ENCODE measurements at places on chromosomes 4 and X.

GRCh38 chr4:126513596-126513995, 1119.2 kb upstream of the INTU start:
- H3K36me3 ChIP-seq, result no peaks in the 10 kb centered on the region
- no peak overlapping the region for H3K4me3 ChIP-seq
- H3K27ac ChIP-seq, result no peak overlapping the region
- H3K27me3 ChIP-seq, result no peaks in the 10 kb centered on the region

GRCh38 chr4:7366180-7366945, 68.4 kb downstream of the PSAPL1 start:
- no peaks in the 10 kb centered on the region for H3K4me1 ChIP-seq
- H3K27ac ChIP-seq, result no peak overlapping the region
- no peaks in the 10 kb centered on the region for H3K36me3 ChIP-seq
- H3K27me3 ChIP-seq, result peaks cover 3% of the 10 kb centered on the region
- no peak overlapping the region for H3K4me3 ChIP-seq

DNA sequence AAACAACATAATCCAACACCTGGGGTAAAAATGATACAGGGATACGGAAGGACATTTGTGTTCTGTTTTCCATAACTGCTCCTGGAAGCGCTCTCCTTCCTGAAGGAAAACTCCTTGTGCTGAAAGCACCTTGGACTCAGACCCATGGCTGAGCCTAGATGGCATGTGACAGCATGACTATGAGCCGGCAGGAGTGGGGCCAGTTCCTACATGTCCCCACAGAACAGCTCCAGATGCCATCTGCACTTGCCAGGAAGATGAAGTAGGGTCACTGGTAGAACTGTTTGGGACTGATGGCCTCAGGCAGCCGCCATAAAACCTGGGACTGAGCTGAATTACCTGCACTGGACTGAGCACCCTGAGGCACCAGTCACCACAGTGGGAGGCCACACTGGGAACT, 56.0 kb upstream of the BCLAF3 start:
- H3K4me3 ChIP-seq, result no peak overlapping the region
- H3K36me3 ChIP-seq, result no peaks in the 10 kb centered on the region
- no peaks in the 10 kb centered on the region for H3K4me1 ChIP-seq
- no peaks in the 10 kb centered on the region for H3K27me3 ChIP-seq

- H3K27me3 ChIP-seq, result no peaks in the 10 kb centered on the region
- H3K27ac ChIP-seq, result no peak overlapping the region
- no peaks in the 10 kb centered on the region for H3K36me3 ChIP-seq
- no peaks in the 10 kb centered on the region for H3K4me1 ChIP-seq
Observed at GRCh38 chrX:2958199-2958598, 29.1 kb upstream of the ARSD start.

DNA sequence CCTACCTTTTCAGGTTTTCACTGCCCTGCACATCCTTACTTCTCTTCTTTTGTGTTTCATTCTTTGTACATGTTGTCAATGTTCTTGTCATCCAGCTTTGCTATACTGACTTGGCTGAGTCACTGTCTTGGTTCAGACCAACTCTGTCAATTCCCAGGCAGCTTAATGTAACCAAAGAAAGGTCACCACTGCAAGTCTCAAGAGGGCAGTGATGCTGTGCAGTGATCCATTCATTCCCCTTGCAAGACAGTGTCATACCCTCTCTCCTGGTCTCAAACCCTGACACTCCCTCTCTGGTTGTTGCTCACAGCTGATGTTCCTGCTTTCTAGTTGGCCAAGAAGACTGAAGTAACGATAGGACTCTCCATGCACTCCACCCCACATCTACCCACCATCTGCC, 17.5 kb downstream of the RAB39B start:
- DNase-seq, result no peak
- H3K36me3 ChIP-seq, result no peaks in the 10 kb centered on the region
- H3K27ac ChIP-seq, result no peak overlapping the region
- no peaks in the 10 kb centered on the region for H3K27me3 ChIP-seq
- no peak overlapping the region for H3K4me3 ChIP-seq

DNA sequence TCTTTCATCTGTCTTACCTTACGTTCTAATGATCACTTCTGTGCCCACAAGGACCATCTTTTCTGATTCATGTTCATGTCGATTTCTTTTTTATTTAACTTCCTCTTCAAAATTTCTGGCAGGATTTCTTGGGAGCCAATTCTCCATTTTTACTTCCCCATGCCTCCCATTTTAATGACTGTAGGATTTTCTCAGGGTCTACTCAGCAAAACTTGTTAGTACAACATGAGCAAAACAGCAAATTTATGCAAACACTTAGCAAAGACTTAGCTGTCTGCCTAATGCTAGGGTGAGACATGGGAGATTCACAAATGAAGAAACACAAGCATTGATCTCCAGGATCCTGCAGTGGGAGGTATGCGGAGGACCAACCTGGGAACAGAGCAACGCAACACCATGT, 5.5 kb downstream of the CD38 start:
- no peaks in the 10 kb centered on the region for H3K27me3 ChIP-seq
- no peak for DNase-seq
- H3K4me3 ChIP-seq, result no peak overlapping the region
- H3K36me3 ChIP-seq, result no peaks in the 10 kb centered on the region
- no peak overlapping the region for H3K27ac ChIP-seq

- DNase-seq, result no peak
- H3K27me3 ChIP-seq, result no peaks in the 10 kb centered on the region
- H3K4me3 ChIP-seq, result no peak overlapping the region
- no peaks in the 10 kb centered on the region for H3K36me3 ChIP-seq
- H3K4me1 ChIP-seq, result no peaks in the 10 kb centered on the region
- no peak overlapping the region for H3K27ac ChIP-seq
Observed at GRCh38 chr4:86294883-86295282, 65.0 kb downstream of the MAPK10 start.

DNA sequence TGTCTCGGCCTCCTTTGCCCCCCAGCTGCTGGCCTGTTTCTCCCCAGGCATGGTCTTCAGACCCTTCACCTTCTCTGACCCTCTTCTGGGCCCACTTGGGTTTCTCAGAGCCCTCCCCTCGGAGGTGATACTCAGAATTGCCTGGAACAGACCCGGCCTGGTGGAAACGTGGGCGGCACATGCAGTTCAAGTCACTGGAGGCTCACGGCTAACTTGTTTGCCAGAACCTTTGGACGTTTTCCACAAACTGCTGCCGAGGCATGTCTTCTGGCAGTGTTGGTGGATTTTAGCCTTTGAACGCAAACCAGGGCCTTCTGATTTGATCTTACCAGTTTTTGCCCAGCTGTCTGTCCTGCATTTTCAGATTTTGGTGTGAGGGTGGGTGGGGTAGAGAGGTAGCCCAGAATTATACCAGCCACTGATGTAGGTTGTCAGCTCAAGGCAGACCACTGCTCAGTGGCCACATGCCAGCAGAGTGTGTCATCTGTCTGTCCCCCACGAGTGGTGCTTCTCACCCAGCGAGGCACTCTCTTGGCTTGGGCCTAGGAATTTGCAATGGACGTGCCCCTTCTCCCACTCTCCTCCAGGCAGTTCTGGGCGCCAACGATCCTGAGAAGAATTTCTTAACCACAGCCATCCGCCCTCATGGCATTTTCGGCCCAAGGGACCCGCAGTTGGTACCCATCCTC, 32.5 kb upstream of the ZNF185 start:
- no peak overlapping the region for H3K27ac ChIP-seq
- no peaks in the 10 kb centered on the region for H3K27me3 ChIP-seq
- peaks cover 6% of the 10 kb centered on the region for H3K36me3 ChIP-seq

GRCh38 chr4:88318751-88319350, 34.5 kb upstream of the PPM1K start:
- H3K27ac ChIP-seq, result no peak overlapping the region
- no peak for DNase-seq
- no peaks in the 10 kb centered on the region for H3K36me3 ChIP-seq
- H3K4me1 ChIP-seq, result peaks cover 4% of the 10 kb centered on the region
- H3K4me3 ChIP-seq, result no peak overlapping the region

GRCh38 chrX:69163936-69164741, 1.1 kb downstream of the PJA1 start:
- H3K27me3 ChIP-seq, result no peaks in the 10 kb centered on the region
- H3K36me3 ChIP-seq, result no peaks in the 10 kb centered on the region
- H3K4me1 ChIP-seq, result no peaks in the 10 kb centered on the region
- peak overlapping the region; percentile 69 for H3K27ac ChIP-seq
- DNase-seq, result peak; percentile 40

GRCh38 chr4:184960505-184960971, 57.8 kb upstream of the HELT start:
- no peak overlapping the region for H3K4me3 ChIP-seq
- H3K36me3 ChIP-seq, result no peaks in the 10 kb centered on the region
- H3K27ac ChIP-seq, result no peak overlapping the region

- H3K4me3 ChIP-seq, result no peak overlapping the region
- DNase-seq, result no peak
- no peaks in the 10 kb centered on the region for H3K36me3 ChIP-seq
- H3K27me3 ChIP-seq, result no peaks in the 10 kb centered on the region
- H3K4me1 ChIP-seq, result no peaks in the 10 kb centered on the region
Observed at GRCh38 chr4:14289708-14290107, 662.2 kb upstream of the BOD1L1 start.

- no peak overlapping the region for H3K4me3 ChIP-seq
- no peaks in the 10 kb centered on the region for H3K36me3 ChIP-seq
- no peak for DNase-seq
- no peaks in the 10 kb centered on the region for H3K27me3 ChIP-seq
- H3K27ac ChIP-seq, result no peak overlapping the region
- no peaks in the 10 kb centered on the region for H3K4me1 ChIP-seq
Observed at GRCh38 chrX:111519215-111519614, 7.8 kb downstream of the SERTM2 start.

DNA sequence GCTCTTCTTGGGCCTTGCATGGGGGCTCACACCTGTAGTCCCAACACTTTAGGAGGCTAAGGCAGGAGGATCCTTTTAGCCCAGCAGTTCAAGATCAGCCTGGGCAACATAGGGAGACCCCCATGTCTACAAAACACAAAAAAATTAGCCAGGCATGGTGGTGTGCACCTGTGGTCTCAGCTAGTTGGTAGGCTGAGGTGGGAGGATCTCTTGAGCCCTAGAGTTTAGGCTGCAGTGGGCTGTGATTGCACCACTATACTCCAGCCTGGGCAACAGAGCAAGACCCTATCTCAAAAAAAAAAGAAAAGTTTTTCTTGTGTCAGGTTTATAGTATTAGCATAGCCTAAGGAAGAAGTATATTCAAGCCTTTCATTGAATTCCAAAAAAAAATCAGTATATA, 30.8 kb upstream of the FAM241A start:
- no peaks in the 10 kb centered on the region for H3K27me3 ChIP-seq
- H3K27ac ChIP-seq, result no peak overlapping the region
- DNase-seq, result no peak
- no peaks in the 10 kb centered on the region for H3K4me1 ChIP-seq
- no peaks in the 10 kb centered on the region for H3K36me3 ChIP-seq

DNA sequence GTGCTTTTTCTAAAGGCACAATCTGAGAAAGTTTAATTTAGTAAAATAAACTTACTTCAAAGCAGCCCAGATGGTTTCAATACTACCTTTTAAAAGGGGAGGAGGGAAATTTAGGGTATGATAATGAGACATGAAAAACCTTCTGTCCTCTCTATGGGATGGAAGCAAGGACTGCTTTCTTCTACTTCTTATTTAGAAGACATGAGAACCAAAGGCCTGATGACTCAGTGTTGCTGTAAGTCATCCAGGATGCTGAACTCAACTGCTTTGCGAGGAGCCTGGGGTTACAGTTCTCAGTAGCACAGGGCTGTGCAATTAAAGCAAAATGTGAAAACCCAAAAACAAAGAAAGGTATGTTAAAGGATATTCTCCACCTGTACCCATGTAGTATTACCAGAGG, 140.8 kb upstream of the EDNRA start:
- H3K36me3 ChIP-seq, result no peaks in the 10 kb centered on the region
- no peak for DNase-seq
- H3K27ac ChIP-seq, result no peak overlapping the region
- no peaks in the 10 kb centered on the region for H3K27me3 ChIP-seq
- H3K4me3 ChIP-seq, result no peak overlapping the region

DNA sequence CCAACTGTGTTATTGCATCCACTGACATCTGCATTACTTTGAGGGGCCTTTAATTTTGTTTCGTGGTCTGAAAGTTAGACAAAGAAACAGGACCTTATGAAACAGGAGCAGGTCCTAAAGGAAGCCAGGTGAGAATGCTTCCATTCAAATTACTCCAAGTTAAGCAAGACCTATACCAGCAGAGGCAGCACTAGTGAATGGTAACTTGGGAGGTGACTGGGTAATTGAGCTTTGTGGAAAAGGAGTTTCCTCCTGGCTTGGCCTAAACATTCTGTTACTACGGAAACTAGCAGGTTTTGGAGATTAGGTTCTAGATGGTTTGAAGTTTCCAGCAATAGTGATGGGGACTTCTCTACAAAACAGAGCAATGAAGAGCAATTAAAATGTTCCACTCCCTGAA, 173.5 kb downstream of the NKX6-1 start:
- no peak overlapping the region for H3K4me3 ChIP-seq
- no peaks in the 10 kb centered on the region for H3K27me3 ChIP-seq
- H3K4me1 ChIP-seq, result no peaks in the 10 kb centered on the region

- H3K36me3 ChIP-seq, result no peaks in the 10 kb centered on the region
- no peak for DNase-seq
- H3K27ac ChIP-seq, result no peak overlapping the region
- no peak overlapping the region for H3K4me3 ChIP-seq
- H3K4me1 ChIP-seq, result no peaks in the 10 kb centered on the region
Observed at GRCh38 chr4:53510321-53510720, 81.0 kb downstream of the LNX1 start.

DNA sequence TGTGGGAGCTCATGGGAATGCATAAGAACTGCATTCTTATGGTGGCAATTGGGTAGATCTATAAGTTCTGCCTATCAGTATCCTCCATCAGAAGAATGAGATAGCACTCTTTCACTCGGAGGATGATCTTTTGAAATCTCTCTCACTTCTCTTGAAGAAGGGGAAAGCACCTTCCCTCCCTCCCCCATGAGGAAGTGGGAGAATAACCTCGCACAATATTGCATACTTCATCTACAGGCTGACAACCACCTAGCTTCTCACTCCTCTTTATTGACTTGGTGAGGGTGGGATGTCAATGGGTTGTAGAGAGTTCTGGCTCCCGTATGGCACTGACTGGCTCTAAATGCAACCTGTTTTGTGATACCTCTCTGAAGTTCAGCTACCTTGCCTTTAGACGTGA, 146.7 kb upstream of the SPOCK3 start:
- no peak overlapping the region for H3K4me3 ChIP-seq
- H3K27ac ChIP-seq, result no peak overlapping the region
- no peaks in the 10 kb centered on the region for H3K4me1 ChIP-seq
- H3K27me3 ChIP-seq, result no peaks in the 10 kb centered on the region
- H3K36me3 ChIP-seq, result no peaks in the 10 kb centered on the region

- no peaks in the 10 kb centered on the region for H3K4me1 ChIP-seq
- peak; percentile 18 for DNase-seq
- H3K27me3 ChIP-seq, result no peaks in the 10 kb centered on the region
- no peaks in the 10 kb centered on the region for H3K36me3 ChIP-seq
- no peak overlapping the region for H3K4me3 ChIP-seq
Observed at GRCh38 chr4:37970702-37971101, 10.5 kb downstream of the PTTG2 start.
